ENCODE measurements at places on chromosomes 16 and 17. TPM values are rescaled to one million over a fixed set of nuclear protein-coding genes. Genes with fewer than 3 reads are reported as not detected.

- no peaks in the 10 kb centered on the region for H3K27me3 ChIP-seq
- DNase-seq: peak; percentile 55
- H3K36me3 ChIP-seq: no peaks in the 10 kb centered on the region
- H3K4me3 ChIP-seq: no peak overlapping the region
- H3K27ac ChIP-seq: peak overlapping the region; percentile 93
- peaks cover 13% of the 10 kb centered on the region for H3K4me1 ChIP-seq
Measured at GRCh38 chr17:8189041-8189710, 804 bp downstream of the BORCS6 start.

The KRTAP9-4 gene
- total RNA-seq: not detected

DNA sequence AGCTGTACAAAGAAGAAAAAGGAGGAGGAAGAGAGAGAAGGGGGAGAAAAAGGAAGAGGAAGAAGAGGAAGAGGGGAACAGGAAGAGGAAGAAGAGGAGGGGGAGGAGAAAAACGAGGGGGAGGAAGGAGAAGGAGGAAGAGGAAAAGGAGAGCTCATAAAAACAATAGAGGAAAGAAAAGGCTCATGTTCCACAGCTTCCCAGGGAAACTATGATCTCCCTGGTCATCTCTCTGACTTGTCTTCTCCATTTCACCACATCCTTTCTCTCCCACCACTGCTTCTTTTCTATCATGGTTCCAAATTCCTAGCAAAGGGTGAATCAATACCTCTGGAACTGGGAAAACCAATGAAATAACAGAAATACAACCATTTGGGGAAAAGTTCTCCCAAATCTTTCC, 254.1 kb upstream of the ERCC4 start:
- H3K27ac ChIP-seq: no peak overlapping the region
- no peaks in the 10 kb centered on the region for H3K36me3 ChIP-seq
- no peak overlapping the region for H3K4me3 ChIP-seq
- no peak for DNase-seq
- H3K27me3 ChIP-seq: no peaks in the 10 kb centered on the region

DNA sequence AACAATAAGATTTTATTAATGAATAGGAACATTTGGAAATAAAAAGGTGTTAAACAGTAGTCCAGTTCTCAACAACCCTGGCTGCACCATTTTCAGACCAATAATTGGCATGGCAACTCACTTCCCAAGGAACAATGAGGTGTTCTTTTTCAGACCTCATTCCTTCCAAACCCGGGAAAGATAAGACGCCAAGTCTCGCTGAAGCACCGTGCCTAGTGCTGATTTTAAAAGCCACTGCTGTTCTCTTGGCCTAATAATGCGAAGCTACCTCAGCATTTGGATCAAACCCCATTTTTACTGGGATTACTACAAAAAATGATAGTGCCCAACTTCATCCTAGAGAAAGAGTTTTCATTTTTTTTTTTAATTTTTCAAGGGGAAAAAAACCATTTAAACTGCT, 75.2 kb upstream of the NOL11 start:
- H3K36me3 ChIP-seq: no peaks in the 10 kb centered on the region
- no peak overlapping the region for H3K4me3 ChIP-seq
- DNase-seq: no peak
- H3K27ac ChIP-seq: no peak overlapping the region
- no peaks in the 10 kb centered on the region for H3K27me3 ChIP-seq
- no peaks in the 10 kb centered on the region for H3K4me1 ChIP-seq

The ITGA2B gene
- 1.0 TPM for total RNA-seq

GRCh38 chr17:75498726-75499213, 16.6 kb downstream of the CASKIN2 start:
- no peak overlapping the region for H3K4me3 ChIP-seq
- no peak overlapping the region for H3K27ac ChIP-seq
- H3K27me3 ChIP-seq: no peaks in the 10 kb centered on the region
- peaks cover 5% of the 10 kb centered on the region for H3K36me3 ChIP-seq

- H3K36me3 ChIP-seq: peaks cover 4% of the 10 kb centered on the region
- DNase-seq: no peak
- no peaks in the 10 kb centered on the region for H3K4me1 ChIP-seq
Measured at GRCh38 chr17:31967648-31968047, 30.8 kb downstream of the SUZ12 start.

The C17orf50 gene
- not detected for total RNA-seq

The TEN1 gene
- total RNA-seq: 12.3 TPM

The ARHGAP44 gene
- not detected for total RNA-seq

DNA sequence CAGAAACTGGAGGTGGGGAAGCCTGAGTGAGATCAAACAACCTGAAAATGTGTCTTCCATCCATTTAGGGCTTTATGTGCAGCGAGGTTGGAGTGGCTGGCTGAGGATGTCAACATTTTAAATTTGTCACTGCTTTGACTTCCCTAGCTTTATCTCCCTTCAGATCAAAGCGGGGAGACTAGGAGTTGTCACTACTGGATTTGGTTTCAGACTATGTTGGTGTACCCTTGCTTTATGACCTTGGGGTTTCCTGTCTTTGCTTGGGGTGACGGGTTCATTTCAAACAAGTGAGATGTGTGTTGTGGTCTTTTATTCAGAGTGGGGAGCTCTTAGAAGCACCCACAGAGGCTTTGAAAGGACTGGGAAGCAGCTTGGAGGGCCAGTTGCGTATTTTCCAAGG, 25.6 kb downstream of the MSI2 start:
- peak overlapping the region; percentile 59 for H3K27ac ChIP-seq
- peaks cover 30% of the 10 kb centered on the region for H3K36me3 ChIP-seq
- no peak overlapping the region for H3K4me3 ChIP-seq
- peaks cover 88% of the 10 kb centered on the region for H3K4me1 ChIP-seq
- DNase-seq: peak; percentile 13

The ZACN gene
- total RNA-seq: 5.1 TPM

DNA sequence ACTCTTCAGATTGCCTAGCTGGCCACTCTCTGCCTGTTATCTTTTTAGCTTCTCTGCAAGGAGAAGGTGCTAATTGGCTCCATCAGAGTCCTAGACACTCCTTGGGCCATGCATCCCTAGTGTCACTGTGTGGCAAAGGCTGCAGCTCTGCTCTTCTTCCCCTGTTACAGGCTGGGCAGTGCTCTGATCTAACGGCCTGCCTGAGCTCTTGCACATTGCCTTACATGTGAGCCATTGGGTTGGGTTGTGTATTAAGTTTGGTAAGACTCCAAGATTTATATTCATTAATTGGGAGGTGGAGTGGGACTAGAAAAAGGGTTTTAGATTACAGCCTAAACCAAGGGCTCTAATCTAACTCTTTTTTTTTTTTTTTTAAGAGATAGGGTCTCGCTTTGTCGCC, 23.0 kb upstream of the SYT17 start:
- no peak for DNase-seq
- no peaks in the 10 kb centered on the region for H3K36me3 ChIP-seq
- H3K4me1 ChIP-seq: no peaks in the 10 kb centered on the region
- H3K4me3 ChIP-seq: no peak overlapping the region
- H3K27ac ChIP-seq: no peak overlapping the region
- peaks cover 15% of the 10 kb centered on the region for H3K27me3 ChIP-seq

GRCh38 chr17:9236286-9237052, 215.2 kb downstream of the NTN1 start:
- peaks cover 1% of the 10 kb centered on the region for H3K27me3 ChIP-seq
- DNase-seq: no peak
- H3K27ac ChIP-seq: no peak overlapping the region
- peaks cover 20% of the 10 kb centered on the region for H3K4me1 ChIP-seq
- no peak overlapping the region for H3K4me3 ChIP-seq

GRCh38 chr17:15112846-15113617, 152.1 kb downstream of the PMP22 start:
- H3K4me3 ChIP-seq: no peak overlapping the region
- no peak overlapping the region for H3K27ac ChIP-seq
- DNase-seq: no peak
- no peaks in the 10 kb centered on the region for H3K36me3 ChIP-seq
- peaks cover 3% of the 10 kb centered on the region for H3K27me3 ChIP-seq

DNA sequence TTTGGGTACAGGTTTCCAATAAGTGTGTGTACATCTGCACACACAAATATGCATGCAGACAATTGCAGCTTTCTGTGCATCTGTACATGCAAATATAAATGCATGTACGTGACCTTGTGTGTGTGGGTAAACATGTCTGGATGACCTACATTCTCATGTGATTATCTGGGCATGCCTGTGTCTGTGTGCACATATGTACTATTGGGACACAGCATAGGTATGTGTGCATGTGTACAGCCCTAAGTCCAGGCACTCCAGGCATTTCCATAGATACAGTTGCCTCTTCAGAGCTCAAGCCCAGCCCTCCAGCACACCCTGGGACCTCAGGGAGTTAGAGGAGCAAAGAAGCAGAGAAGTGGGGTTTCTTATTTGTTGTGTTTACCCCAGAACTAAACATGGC, 7.1 kb upstream of the GP2 start:
- H3K27ac ChIP-seq: no peak overlapping the region
- no peaks in the 10 kb centered on the region for H3K36me3 ChIP-seq
- DNase-seq: no peak
- peaks cover 3% of the 10 kb centered on the region for H3K27me3 ChIP-seq

The GNG13 gene
- total RNA-seq: not detected

The TIGD7 gene
- 3.4 TPM for total RNA-seq

The PIK3R6 gene
- 0.63 TPM for total RNA-seq

- peaks cover 4% of the 10 kb centered on the region for H3K36me3 ChIP-seq
- no peaks in the 10 kb centered on the region for H3K4me1 ChIP-seq
- H3K4me3 ChIP-seq: no peak overlapping the region
- DNase-seq: no peak
Measured at GRCh38 chr16:72428681-72429376, 256.9 kb upstream of the PMFBP1 start.

DNA sequence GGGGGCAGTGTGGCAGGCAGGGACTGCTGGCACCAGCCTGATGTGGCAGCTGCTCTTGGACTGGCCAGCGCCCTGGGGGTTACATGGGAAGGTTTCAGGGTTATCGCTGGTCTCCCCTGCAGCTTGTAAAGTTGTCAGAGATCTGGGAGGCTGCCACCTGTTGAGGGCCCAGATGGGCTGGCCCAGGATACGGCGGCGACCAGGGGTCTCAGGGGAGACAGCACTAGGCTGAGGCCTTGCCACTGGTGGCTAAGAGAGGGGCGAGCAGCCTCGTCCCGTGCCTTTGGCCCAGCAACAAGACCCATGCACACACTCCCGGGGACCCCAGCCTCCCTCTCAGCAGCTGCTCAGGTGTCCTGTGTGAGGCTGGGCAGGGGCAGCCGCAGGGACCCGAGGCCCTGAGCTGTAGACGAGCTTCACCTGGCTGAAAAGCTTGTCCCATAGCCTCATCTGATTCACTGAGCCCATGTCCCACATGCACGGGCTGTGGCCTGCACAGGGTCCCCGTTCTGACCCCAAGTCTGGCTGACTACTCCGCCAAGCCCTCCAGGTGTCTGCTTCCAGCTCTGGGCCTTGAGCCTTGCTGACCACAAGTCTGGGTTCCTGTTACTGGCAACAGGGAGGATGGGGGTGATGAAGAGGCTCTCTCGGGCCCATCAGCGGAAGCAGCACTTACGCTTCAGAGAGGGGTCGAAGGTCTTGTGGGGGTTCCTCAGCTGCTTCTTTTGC, 6.2 kb downstream of the DUS1L start:
- no peak overlapping the region for H3K4me3 ChIP-seq
- no peaks in the 10 kb centered on the region for H3K27me3 ChIP-seq
- H3K4me1 ChIP-seq: peaks cover 5% of the 10 kb centered on the region
- no peak for DNase-seq

- H3K4me1 ChIP-seq: no peaks in the 10 kb centered on the region
- H3K36me3 ChIP-seq: no peaks in the 10 kb centered on the region
- H3K27ac ChIP-seq: no peak overlapping the region
- no peak overlapping the region for H3K4me3 ChIP-seq
Measured at GRCh38 chr17:5800646-5801045, 216.3 kb upstream of the NLRP1 start.

GRCh38 chr17:15659663-15660062, 24.4 kb downstream of the TRIM16 start:
- no peaks in the 10 kb centered on the region for H3K4me1 ChIP-seq
- no peak overlapping the region for H3K4me3 ChIP-seq
- peaks cover 22% of the 10 kb centered on the region for H3K36me3 ChIP-seq
- H3K27ac ChIP-seq: no peak overlapping the region
- DNase-seq: no peak

DNA sequence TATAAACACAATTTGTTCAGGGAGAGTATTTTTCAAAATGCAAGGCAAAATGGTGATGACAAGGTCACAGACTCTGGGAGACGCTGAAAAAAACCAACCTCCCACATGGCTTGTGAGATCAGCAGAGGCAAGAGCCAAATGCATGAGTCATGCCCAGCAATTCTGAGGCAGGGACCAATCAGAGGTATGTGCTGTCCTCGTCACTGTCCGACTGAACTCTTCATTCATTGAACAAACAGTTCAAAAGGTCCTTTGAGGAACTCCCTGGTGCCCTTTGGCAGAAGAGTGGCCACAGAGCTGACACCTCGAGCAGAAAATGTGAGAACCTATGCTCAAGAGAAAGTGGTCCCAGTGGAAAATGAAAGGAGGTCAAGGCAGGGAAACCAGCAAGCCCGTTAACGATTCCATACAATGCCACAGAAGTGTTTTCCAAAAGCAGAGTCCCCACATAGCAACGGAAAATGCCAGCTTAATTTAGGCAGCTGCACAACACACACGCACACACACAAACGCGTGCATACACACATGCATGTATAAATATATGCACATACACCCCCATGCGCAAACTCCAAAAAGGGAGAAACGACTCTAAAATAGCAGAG, 50.9 kb downstream of the CDH11 start:
- no peaks in the 10 kb centered on the region for H3K27me3 ChIP-seq
- no peaks in the 10 kb centered on the region for H3K36me3 ChIP-seq
- no peaks in the 10 kb centered on the region for H3K4me1 ChIP-seq
- DNase-seq: no peak
- no peak overlapping the region for H3K4me3 ChIP-seq

The ALOX15B gene
- total RNA-seq: not detected

DNA sequence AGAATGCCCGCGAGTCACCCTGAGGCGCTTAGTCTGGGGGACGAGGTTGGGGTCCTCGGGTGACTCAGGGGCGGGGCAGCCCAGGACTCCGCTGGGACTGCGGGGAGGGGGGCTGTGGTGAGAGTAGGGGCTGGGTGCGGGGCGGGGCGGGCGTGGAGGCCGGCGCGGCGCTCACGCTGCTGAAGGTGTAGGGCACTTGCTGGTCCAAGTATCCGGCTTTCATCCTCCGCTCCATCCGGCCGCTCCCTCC, 832 bp downstream of the ETV4 start:
- H3K4me3 ChIP-seq: peak overlapping the region; percentile 87
- peaks cover 50% of the 10 kb centered on the region for H3K27me3 ChIP-seq
- H3K4me1 ChIP-seq: peaks cover 19% of the 10 kb centered on the region

DNA sequence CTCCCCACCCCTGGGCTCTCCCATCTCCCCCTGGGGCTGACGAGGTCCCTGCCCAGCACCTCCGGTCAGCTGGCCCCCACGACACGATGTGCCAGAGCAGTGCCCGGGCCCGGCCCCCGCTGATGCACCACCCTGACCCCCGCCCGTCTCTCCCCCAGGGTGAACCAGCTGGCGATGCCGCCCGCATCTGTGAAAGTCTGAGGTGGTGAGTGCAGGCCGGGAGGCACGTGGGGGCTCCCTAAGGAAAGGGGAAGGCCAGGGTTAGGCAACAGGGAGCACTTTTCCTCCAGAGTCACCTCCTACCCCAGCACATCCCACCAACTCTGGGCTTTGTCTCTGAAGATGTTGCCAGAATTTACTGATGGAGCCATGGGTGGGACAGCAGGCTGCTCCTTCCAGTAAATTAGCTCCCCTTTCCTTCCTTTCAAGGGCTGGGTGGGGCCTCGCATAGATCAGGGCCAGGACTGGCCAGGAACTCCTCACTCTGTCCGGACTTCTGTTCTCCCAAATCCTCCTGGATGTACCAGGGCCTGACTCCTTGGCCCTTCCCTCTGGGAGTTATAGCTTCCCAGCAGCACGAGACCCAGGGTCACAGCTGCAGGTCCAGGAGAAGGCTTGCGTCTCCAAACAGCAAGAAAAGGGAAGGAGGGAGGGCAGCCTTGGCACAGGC, 18.3 kb downstream of the MYBBP1A start:
- no peak for DNase-seq
- peaks cover 5% of the 10 kb centered on the region for H3K27me3 ChIP-seq
- H3K36me3 ChIP-seq: peaks cover 9% of the 10 kb centered on the region
